H1 (cell line): ENCODE measurements at places on chromosomes 5 and 9. TPM values are rescaled to one million over a fixed set of nuclear protein-coding genes. Genes with fewer than 3 reads are reported as not detected.

DNA sequence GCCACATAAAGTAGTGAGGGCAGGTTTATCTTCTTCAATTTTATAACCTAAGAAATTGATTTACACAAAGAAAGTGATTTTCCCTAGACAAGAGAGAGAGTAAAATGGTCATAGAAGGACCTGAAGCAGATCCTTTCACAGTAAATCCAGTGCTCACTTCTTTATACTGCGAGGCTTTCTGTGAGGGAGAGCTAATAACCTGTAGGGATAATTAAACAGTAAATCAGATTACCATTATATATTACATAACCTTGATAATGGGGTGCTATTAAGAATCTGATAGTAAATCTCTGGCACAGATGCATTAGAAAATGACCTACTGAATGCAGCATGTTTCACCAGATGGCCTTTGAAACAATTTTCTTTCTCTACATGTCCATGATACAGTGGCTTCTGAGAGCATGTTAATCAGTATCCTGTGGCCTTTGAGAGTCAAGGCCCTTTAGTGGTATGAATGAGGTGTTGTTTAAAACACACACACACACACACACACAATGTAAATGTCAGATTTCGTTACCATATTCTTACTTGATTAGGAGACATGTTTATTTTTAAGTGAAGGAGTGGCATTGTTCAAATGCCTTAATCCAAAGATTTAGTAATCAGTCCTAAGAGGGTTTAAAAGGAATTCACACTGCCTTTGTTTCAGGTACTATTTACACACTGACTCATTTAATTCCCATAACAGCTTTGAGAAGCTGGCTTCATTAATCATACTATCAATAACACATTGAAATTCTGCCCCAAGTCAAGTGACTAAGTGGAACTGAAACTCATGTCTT is 124.7 kb downstream of the ALDH1A1 start:
- no peak for DNase-seq

DNA sequence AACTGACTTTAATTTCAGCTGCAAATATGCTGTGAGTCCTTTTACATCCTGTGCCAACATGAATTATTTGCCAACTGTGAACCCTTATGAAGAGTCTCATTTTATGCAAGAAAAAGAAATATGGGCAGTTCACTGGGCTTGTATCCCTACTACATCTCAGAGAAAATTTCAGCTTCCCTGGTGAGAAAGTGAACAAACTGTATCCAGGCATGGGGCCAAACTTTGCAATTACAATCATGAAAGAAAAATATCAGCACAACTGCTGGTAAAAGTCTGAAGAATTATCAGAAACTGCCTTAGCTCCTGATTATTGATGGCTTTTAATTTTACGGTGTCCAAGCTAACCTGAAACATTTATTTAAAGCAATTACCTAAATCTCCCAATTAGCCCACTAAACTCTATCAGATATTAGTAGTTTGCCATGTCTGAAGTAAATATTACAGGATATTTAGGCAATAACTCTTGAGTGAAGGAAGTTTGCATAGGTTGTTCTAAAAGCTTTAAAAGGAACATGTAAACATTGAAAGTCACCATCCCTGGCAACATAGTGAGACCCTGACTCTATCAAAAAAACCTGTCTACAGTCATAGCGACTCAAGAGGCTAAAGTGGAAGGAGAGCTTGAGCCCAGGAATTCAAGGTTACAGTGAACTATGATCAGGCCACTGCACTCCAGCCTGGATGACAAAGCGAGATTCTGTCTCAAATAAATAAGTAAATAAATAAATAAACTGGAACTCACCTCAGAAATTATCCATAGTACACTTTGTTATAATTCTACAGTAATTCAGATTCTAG is 83.9 kb upstream of the HCN1 start:
- DNase-seq, result no peak

GRCh38 chr5:15388866-15389265 is 111.1 kb upstream of the FBXL7 start:
- no peak for DNase-seq

DNA sequence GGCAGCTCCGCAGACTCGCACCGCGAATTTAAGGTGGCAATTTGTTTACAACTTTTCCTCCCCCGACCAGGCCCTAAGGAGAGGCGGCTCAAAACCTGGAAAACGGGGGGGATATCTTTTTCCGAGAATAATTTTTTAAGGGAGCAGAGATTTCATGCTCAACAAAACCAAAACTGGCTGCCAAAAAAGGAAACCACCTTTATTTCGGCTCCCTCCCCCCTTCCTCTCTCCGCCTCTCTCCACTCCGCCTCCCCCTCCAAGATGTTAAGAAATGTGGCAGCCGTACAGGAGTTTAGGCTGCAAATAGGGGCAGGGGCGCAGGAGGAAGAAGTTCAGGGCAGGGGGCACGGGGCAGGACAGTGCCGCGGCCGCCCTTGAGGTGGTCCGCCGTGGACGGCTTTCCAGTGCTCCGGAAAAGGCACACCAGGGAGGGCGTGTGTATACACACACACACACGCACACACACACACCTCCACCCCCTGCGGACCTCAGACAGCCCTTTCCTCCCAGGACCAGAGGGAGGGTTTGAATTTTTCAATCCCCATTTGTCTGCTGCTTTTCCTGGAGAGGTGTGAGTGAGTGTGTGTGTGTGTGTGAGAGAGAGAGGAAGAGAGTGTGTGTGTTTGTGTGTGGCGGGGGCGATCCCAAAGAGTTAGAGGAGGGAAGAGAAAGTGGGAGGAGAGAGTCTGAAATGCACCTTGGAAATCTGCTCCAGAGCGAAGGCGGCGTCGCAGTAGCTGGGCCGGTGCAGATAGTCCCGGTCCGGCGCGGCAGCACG is 9.1 kb downstream of the PTCH1 start:
- DNase-seq, result no peak

DNA sequence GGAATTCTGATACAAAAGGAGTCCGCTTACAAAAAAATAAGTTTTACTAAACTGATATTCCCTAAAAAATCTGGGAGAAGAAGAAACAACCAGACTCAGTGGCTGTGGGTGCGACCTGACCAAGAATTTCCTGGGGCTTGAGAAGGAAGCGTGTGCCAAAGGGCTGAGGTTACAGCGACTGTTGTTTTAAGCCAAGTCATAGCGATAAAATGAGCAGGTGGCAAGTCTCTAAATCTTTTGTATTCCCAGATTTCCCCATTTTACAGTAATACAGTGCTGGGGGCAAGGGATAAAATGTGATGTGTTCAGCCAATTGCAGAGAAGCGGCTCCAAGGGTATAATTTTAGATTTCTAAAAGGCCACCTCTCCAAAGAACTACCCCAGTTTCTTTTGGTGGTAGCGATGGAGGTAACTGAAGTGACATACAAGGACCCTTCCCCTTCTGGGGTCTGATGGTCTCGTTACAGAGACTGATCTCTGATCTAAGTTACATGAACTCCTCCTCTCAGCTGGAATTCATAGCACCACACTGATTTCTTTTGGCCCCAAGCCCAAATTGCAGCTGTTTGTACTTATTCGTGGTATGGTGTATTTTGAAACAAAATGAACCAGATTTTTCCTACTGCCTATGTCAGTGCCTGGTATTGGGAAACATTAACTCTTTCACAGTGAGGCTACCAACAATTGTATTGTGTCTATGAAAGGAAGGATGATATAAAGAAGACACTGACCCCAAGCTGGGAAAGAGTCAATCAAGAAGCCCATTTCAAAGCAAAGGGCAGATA is 41.6 kb downstream of the LPAR1 start:
- DNase-seq, result no peak

DNA sequence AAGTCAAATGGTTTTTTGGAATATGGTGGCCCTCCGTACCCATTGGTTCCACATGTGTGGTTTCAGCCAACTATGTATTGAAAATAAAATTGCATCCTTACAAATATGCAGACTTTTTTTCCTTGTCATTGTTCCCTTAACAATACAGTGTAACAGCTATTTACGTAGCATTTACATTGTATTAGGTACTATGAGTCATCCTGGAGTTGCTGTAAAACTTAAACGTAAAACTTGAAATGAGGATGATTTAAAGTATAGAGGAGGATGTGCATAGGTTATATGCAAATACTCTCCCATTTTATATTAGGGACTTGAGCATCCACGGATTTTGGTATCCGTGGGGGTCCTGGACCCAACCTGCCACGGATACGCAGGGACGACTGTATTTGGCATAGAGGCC is 16.3 kb downstream of the SDHA start:
- no peak for DNase-seq

DNA sequence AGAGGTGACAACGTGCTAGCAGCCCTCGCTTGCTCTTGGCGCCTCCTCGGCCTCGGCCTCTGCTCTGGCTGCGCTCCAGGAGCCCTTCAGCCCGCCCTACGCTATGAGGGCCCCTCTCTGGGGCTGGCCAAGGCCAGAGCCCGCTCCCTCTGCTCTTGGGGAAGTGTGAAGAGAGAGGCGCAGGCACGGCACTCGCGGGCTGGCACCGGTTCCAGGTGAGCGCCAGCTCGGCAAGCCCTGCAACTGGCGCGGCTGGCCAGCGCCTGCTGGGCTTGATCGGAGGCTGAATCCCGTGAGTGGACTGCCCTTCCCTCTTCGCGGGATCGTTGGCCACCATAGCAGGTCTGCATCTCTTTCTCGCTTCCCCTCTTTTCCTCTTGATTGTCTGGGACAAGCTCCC is 298.0 kb upstream of the PTPRD start:
- DNase-seq, result no peak

DNA sequence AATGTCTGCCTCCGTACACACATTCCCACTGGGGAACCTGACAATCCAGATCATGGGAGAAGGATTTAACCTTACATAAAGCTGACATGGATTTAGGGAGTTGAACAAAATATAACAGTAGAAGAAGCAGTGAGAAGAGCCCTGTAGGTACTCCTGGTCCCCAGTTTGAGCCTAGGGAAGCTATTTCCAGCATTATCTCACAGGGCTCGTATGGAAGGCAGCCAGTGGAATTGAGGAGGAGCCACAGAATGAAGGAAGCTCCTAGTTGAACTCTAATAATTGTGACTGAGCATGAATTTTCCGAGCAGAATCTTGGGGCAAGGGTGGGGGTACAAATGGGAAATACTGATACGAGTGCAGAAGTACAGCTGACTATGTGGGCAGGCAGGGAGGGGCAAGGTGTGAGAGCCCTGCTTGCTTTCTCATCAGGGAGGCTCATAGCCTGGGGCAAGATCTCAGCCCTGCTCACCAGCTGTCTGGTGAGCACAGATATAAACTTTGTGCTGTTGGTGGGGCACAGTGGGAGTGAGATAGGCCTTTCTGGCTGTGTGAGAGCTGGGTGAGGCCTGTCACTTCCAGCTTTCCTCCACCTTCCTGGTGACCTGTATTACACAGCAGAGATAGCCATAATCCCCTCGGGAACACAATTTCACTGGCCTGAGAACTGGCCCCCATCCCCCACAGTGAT is 290.7 kb upstream of the IL12B start:
- DNase-seq, result no peak

Gene TMEM215
- 0.36 and 0.67 TPM in 2 replicates for total RNA-seq

Gene GPR150
- total RNA-seq, result not detected in 2 replicates

DNA sequence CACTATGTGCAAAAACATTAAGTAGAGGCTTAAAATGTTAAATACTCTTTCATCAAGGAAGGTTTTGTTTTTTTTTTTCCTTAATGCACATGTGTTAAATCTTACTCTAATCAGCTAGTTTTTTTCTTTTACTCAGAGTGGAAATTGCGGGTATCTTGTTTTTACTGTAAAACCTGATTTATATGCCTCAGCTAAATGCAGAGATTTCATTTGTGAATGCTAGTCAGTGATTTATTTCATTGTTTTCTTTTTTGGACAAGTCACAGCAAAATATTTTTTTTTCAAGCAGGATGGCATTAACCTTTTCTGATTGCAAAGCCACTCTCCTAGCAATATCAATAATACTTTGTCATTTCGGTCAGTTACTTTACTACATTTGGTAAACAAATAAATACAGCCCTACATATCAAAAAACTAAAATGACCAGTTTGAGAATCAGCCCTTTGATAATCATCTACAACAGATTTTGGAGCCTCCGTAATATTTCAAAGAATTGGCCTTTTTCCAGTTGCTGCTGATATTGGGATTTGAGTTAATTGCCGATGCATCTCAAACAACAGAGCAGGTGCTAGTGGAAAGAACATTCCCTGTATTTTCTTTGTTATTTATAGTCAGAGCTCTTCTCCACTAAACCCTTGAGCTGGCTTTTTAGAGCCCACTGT is 579.2 kb upstream of the ZNF608 start:
- DNase-seq, result no peak
